ENCODE measurements at places on chromosomes 1 and 21.
A peak's percentile ranks its signal among the peaks of the same experiment; 100 is the strongest.

- DNase-seq = no peak
- peak overlapping the region; percentile 90 for H3K27ac ChIP-seq
- H3K4me1 ChIP-seq = peaks cover 41% of the 10 kb centered on the region
- H3K27me3 ChIP-seq = no peaks in the 10 kb centered on the region
These were observed 2.0 kb downstream of the ZMYM6 start for GRCh38 chr1:35029761-35030160.

DNA sequence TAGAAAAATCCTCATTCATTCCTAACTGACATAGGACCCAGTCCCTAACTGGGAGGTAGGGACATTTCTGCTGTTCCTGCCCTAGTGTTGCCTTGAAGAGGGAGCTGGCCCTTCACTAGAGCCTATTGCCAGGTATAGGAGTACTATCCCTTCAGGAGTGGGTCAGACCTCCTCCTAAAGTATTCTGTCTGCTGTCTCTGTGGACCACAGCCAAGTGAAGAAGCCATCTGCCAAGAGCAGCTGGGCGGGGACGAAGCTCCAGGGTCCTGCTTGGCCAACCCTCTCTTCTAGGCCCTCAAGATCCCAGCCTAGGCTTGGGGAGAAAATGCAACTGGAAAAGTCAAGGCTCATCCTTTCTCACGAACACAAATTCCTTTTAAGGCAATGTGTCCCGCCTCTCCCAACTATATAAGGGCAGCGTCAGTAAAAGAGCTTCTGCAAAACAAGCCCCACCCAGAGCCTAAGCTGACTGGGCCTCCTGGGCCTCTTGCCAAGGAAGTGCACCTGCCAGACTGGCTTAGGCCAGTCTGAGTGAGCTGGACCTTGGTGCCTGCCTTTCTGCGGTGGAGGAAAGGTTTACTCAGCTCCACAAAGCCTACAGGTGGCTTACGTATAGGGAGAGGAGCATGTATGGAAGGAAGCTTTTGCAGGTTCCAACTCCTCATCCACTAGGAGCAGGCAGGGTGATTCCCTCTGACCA, 638 bp upstream of the TUFT1 start:
- H3K36me3 ChIP-seq = no peaks in the 10 kb centered on the region
- peak; percentile 21 for DNase-seq
- peaks cover 24% of the 10 kb centered on the region for H3K4me1 ChIP-seq

GRCh38 chr1:244154872-244155531, 103.9 kb downstream of the ZBTB18 start:
- H3K27me3 ChIP-seq = no peaks in the 10 kb centered on the region
- H3K4me3 ChIP-seq = no peak overlapping the region
- H3K4me1 ChIP-seq = peaks cover 21% of the 10 kb centered on the region
- H3K27ac ChIP-seq = no peak overlapping the region

DNA sequence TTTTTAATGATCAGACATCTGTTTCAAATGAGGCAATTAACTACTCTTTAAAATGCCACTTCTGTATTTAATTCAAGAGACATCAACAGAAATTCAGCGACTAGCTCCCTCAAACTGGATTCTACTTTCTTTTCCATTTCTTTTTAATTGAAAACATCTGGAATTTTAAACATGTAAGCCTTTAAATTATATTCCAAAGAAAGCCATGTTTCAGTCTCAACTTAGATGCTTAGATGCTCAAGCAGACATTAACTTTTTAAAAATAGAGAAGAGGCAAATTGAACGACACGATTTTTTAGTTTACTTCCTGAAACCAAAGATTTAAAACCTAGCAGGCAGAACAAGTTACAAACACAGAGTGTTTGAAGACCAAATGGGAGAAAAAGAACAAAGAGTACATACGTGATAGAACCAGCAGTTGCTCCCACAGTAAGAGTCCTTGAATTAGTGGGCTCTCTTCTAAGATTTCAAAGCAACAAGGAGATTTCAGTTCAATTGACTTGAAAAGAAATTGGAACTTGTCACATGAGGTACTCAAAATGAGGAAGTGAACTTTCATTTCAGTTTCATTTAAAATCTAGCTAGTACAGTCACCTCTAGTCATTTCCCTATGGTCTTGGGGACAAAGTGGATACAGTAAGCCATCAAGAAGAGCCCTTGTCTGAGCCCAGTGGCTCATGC, at the start of gene CTSS:
TSS of gene CTSS (minus strand) at position 483 of the 681 bp plus-strand sequence. CDS start 1,015 bp downstream, outside the sequence.
- peak within 1 kb of the TSS; percentile 100 for H3K27ac ChIP-seq
- peak; percentile 4 for DNase-seq
- peaks cover 49% of the 10 kb centered on the region for H3K4me1 ChIP-seq
- H3K36me3 ChIP-seq = peaks cover 25% of the 10 kb centered on the region
- no peaks in the 10 kb centered on the region for H3K27me3 ChIP-seq
- H3K4me3 ChIP-seq = peak within 1 kb of the TSS; percentile 99

DNA sequence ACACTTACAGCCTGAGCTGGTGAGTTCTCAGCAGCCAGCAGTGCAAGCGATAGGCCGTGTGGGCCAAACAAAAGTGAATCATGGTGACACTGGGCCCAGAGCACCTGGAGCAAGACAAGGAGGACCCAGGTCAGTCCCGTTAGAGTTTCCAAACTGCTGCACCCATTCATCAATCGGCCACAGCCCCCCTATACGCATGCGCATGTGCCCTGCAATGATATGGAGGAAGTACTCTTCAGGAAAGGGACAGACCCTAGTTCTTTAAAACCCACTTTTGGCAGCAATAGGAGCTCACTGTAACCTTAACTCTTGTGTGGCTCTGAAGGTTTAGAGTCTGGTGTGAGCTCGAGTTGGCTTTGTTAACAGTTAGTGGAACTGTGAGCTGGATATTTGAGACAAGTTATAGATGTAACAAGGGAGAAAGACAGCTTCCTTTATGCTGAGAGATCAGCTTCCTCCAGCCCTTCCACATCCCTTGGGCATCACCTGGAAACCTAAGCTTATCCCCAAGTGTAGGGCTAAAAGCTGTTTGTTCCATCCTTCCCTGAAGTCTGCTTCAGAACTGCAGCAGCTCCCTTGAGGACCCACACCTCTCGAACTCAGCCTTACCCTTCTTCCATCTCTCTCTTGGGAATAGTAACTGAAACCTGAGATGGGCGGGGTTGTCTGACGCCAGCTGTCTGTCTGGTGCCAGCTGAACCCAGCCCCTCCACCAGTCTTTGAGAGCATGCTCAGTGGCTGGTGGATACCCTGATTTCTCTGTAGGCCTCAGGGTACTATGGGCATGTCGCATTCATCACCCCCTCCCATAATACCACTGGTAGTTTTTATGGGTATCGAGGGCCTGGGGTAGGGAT, 17.7 kb downstream of the NMNAT1 start:
- H3K4me1 ChIP-seq = peaks cover 9% of the 10 kb centered on the region
- peak overlapping the region; percentile 51 for H3K27ac ChIP-seq

- no peak overlapping the region for H3K4me3 ChIP-seq
- H3K4me1 ChIP-seq = peaks cover 19% of the 10 kb centered on the region
- H3K36me3 ChIP-seq = no peaks in the 10 kb centered on the region
- H3K27me3 ChIP-seq = peaks cover 8% of the 10 kb centered on the region
- no peak overlapping the region for H3K27ac ChIP-seq
These were observed 20.5 kb downstream of the PLA2G4A start for GRCh38 chr1:186849271-186849671.

- peaks cover 18% of the 10 kb centered on the region for H3K4me1 ChIP-seq
- DNase-seq = no peak
- H3K27ac ChIP-seq = no peak overlapping the region
- peaks cover 7% of the 10 kb centered on the region for H3K27me3 ChIP-seq
These were observed 10.6 kb upstream of the RUNX1 start for GRCh38 chr21:35059742-35060141.

- peak overlapping the region; percentile 9 for H3K27ac ChIP-seq
- H3K36me3 ChIP-seq = peaks cover 66% of the 10 kb centered on the region
These were observed 14.3 kb downstream of the MRAP start for GRCh38 chr21:32312976-32313375.

DNA sequence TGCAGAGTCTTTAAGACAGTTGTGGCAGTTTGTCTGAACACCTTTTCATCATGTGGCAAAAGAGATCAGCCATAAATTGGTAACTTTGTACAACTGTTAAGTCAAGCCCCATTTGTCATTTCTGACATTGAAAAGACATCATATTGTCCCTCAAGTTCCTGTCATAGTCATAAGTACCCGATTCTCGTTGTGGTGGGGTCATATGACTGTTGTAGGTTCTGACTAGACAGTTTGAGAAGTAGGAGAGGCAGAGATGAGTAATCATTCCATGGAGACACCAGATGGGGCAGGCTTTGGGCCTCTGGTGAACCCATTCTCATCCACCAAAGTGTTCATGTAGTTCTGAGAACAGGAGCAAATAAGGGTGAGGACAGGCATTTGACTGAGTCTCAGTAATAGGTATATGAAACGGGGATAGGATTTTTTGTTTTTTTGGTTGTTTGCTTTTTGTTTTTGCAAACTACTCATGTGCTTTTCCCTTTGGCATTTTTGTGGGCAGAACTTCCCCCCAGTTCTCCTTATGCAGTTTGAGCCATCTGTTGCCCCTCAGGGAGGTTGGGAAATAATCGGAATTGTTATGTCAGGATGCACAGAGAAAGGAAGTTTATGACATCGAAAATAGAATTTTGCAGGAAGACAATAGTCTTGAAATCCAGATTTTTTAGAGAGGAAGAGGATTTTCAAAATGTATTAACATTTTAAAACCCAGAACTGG, 86.9 kb upstream of the KCNE2 start:
- DNase-seq = peak; percentile 1
- H3K4me3 ChIP-seq = no peak overlapping the region
- peaks cover 32% of the 10 kb centered on the region for H3K27me3 ChIP-seq
- H3K36me3 ChIP-seq = no peaks in the 10 kb centered on the region
- no peaks in the 10 kb centered on the region for H3K4me1 ChIP-seq

- peaks cover 1% of the 10 kb centered on the region for H3K36me3 ChIP-seq
- H3K4me3 ChIP-seq = no peak overlapping the region
- H3K4me1 ChIP-seq = peaks cover 2% of the 10 kb centered on the region
- no peak overlapping the region for H3K27ac ChIP-seq
These were observed 24.8 kb downstream of the LHX4 start for GRCh38 chr1:180254854-180255253.

DNA sequence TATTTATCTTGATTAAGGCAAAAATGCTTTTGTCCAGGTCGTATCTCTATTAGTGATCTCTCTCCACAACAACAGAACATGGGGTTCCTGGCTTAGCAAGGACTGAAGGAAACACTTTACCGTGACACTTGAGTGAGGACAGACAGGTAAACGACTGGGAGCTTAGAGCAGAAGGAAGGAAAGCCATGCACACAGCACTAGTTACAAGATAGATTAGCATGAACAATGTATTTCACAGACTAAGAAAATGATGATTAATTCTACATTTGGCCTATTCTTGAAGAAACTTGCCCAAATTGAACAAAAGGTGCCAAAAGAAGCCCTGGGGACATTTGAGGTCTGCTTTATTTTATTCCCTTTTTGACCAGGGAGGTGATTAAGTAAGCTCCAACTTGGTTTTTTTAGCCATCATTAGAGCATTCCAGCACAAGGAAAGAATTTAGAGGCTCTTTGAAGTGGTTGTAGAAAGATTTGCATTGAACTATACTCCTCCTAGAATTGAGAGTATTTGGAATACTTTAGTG, 248.5 kb downstream of the USP25 start:
- no peak for DNase-seq
- no peak overlapping the region for H3K27ac ChIP-seq
- no peaks in the 10 kb centered on the region for H3K4me1 ChIP-seq
- H3K36me3 ChIP-seq = no peaks in the 10 kb centered on the region
- H3K4me3 ChIP-seq = no peak overlapping the region

DNA sequence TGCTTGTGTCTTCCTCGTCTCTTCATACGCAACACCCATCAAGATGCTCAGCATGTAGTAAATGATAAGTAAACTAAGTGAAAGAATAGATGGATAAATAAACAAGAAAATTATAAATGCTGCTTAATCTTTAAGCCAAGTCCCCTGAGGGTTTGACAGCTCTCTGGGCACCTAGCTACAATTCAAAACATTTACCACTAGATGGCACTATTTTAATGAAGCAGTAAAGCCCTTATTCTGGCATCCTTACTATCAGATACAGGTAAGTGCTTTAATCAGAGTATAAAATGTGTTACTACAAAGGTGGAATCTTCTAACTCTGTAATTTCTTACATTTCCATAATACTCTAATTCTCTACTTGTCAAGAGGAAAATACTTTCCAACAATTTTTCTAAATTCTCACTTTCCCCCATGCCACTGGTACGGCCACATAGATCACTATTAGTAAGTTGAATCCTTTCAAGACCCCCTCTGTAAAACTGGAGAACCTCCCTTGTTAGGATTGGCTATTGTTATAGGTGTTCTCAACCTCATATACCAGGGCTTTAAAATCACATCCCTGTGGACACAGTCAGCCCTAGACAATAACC, 137.8 kb downstream of the BARHL2 start:
- no peak overlapping the region for H3K4me3 ChIP-seq
- H3K27me3 ChIP-seq = peaks cover 11% of the 10 kb centered on the region
- no peaks in the 10 kb centered on the region for H3K4me1 ChIP-seq
- no peak for DNase-seq

GRCh38 chr1:219910716-219911115, 17.6 kb downstream of the SLC30A10 start:
- no peak overlapping the region for H3K4me3 ChIP-seq
- H3K27me3 ChIP-seq = peaks cover 14% of the 10 kb centered on the region
- no peaks in the 10 kb centered on the region for H3K36me3 ChIP-seq
- no peaks in the 10 kb centered on the region for H3K4me1 ChIP-seq

- H3K4me3 ChIP-seq = peak overlapping the region; percentile 24
- H3K27me3 ChIP-seq = no peaks in the 10 kb centered on the region
- no peaks in the 10 kb centered on the region for H3K36me3 ChIP-seq
- peaks cover 37% of the 10 kb centered on the region for H3K4me1 ChIP-seq
- no peak for DNase-seq
These were observed 38.7 kb downstream of the FASLG start for GRCh38 chr1:172697534-172698002.

DNA sequence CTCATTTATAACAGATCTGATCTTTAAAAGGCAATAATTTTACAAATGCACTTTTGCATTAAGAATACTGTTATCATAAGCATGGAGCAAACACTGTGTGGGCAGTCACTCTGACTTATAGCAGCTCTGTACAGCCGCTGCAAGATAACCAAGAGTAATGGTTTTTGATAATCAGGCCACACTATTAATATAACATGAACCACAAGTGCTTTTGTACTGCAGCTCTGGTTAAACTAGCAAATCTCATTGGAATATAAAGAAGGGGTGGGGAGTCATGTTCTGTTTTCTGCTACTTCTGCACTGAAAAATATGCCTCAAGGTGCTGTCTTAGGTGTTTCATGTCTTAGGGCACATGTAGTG, 357.4 kb downstream of the LMO4 start:
- H3K4me3 ChIP-seq = no peak overlapping the region
- DNase-seq = no peak
- no peak overlapping the region for H3K27ac ChIP-seq
- H3K4me1 ChIP-seq = peaks cover 2% of the 10 kb centered on the region

GRCh38 chr1:170221031-170221430, 75.3 kb downstream of the NTMT2 start:
- H3K27ac ChIP-seq = no peak overlapping the region
- no peaks in the 10 kb centered on the region for H3K27me3 ChIP-seq
- no peaks in the 10 kb centered on the region for H3K4me1 ChIP-seq
- H3K36me3 ChIP-seq = no peaks in the 10 kb centered on the region
- H3K4me3 ChIP-seq = no peak overlapping the region

GRCh38 chr1:5478156-5478695, 514.0 kb downstream of the NPHP4 start:
- DNase-seq = no peak
- H3K4me1 ChIP-seq = no peaks in the 10 kb centered on the region
- H3K4me3 ChIP-seq = no peak overlapping the region
- H3K36me3 ChIP-seq = no peaks in the 10 kb centered on the region

- H3K4me3 ChIP-seq = no peak overlapping the region
- no peak for DNase-seq
These were observed 11.7 kb downstream of the PKN2 start for GRCh38 chr1:88695781-88696180.
